ENCODE measurements at places on chromosomes 12 and 14.

- no peak for DNase-seq
These were observed 27.9 kb upstream of the EID3 start for GRCh38 chr12:104275689-104276088.

GRCh38 chr12:68477261-68477772 lies 133.4 kb upstream of the RAP1B start:
- no peak for DNase-seq

- no peak for DNase-seq
These were observed 54.2 kb downstream of the FNTB start for GRCh38 chr14:65040666-65041433.

DNA sequence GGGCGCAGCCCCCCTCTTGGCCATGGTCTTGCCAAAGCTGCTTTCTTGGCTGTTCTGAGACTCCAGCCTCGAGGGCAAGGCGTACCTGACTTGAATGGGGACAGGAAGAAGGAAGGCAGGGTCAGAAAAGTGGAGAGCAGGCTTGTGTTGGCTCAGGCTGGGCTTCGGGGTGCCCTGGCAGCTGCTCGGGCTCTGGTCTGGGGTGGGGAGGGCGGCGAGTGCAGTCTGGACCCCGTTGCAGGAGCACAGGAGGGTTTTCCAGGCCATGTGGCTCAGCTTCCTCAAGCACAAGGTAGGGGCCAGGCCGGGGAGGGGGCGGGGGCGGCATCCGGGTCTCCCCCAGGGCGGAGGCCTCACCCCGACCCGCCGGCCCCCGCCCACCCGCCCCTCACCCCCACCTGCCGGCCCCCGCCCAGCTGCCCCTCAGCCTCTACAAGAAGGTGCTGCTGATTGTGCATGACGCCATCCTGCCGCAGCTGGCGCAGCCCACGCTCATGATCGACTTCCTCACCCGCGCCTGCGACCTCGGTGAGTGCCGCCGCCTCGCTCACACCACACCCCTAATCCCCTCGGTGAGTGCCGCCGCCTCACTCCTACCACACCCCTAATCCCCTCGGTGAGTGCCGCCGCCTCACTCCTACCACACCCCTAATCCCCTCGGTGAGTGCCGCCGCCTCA lies 4.2 kb downstream of the NOC4L start:
- no peak for DNase-seq

- DNase-seq, result no peak
These were observed 56.5 kb upstream of the RPH3A start for GRCh38 chr12:112734859-112735695.

DNA sequence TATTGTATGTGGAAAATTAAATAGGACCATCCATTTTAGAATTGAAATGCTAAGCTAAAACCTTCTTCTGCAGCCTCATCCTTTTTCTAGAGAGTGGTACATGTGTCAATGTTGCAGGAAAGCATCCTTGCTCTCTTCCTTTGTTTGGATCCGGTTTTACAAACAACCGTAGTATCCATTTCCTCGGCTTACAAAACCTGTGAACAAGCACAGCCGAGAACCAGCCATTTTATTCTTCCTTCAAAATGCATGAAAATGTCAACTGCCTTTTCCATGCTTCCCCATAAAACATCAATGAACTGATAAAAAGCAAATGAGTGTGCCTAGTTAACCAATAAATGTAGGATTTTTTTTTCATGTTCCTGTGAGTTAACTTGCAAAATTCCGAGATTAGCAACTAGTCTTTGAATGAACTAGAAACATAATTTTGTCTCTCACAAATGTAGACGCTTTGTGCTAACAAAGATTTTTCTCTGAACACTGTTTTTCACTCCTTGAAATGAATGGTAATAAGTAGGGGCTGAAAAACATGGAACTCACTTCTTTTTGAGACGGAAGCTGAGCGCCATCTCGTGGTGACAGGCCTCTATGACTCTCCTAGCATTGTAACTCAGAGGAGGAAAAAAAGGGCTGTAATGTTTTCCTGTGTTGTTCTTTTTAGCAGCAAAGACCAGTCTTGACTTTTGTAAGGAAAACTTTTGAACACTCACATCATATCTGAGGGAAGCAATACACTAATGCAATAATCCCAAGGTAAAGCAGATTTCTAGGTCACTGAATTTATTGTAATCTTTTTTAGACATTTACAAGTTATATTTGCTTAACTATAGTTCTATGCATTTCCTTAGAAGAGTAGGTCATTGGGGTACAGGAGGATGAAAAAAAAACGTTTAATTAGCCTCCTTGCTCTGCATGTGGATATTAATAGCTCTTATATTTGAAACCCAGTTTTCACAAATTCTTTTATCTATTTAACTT lies 157.4 kb upstream of the FOXG1 start:
- DNase-seq, result peak; percentile 10

- peak; percentile 24 for DNase-seq
These were observed 47.8 kb downstream of the SLC41A2 start for GRCh38 chr12:104910196-104910840.
